ENCODE measurements at places on chromosomes 11 and 22.

GRCh38 chr22:30640361-30640760 lies 4.8 kb downstream of the SLC35E4 start:
- DNase-seq: no peak

DNA sequence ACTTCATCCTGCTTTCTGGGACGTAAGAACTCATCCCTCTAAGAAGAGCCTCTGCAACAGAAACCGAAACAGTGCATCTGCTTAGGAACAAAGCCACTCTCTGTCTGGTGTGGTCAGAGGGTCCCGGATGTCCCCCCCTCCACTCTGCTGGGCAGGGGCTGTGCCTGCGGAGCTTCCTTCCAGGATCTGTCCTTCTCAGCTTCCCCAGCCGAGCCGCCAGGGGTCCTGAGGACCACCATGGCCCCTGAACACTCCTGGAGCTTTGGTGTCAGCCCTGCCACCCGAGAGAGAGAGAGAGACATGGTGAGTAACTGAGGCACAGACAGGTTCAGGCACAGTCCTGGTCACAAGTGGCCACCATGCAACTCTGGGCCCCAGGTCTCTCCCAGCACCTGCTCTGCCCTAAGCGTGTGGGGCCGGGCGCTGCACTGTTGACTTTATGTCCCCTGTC lies 24.4 kb upstream of the MGAT3 start:
- no peak for DNase-seq

- no peak for DNase-seq
Measured at GRCh38 chr11:27807596-27807995, 107.3 kb upstream of the BDNF start.

GRCh38 chr11:45144126-45145082 lies 2.0 kb upstream of the PRDM11 start:
- DNase-seq: no peak

- no peak for DNase-seq
Measured at GRCh38 chr22:37007651-37008050, 11.6 kb downstream of the TST start.

DNA sequence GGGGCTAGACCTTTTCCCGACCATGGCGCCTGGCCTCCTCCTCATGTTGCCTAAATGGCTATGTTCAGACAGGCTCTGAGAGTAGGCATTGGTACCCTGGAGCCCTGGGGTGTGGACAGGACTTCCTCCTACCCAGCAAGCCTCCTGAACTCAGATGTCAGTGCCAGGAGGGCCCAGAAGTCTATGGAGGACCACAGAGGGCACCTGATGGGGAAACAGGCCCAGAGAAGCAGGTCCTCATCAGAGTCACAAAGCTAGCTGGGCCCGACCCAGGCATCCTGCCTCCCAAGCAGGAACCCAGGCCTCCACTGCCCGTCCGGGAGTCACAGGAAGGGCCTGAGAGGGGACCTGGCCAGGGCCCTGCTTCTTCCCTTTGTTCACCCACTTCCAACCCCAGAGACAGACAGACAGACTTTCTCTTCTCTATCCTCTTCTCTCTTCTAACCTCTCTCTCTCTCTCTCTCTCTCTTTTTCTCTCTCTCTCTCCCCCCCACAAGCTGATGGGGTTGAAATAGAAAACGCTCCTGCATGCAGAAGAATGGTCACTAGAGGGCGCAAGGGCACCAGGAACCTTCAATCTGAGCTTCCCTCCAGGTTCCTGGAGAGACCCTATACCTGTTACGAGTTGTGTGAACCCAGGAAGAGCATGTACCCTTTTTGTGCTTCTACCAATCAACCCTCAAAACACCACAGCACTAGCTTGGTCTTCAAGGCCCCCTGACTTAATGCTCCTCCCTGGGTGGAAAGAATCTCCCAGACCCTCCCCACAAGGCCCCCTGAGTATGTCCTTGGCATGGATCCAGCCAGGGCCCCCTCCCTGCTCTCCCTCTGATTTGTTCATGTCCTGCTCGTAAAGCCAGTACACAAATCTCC lies 27.1 kb downstream of the ARAP1 start:
- peak; percentile 77 for DNase-seq

DNA sequence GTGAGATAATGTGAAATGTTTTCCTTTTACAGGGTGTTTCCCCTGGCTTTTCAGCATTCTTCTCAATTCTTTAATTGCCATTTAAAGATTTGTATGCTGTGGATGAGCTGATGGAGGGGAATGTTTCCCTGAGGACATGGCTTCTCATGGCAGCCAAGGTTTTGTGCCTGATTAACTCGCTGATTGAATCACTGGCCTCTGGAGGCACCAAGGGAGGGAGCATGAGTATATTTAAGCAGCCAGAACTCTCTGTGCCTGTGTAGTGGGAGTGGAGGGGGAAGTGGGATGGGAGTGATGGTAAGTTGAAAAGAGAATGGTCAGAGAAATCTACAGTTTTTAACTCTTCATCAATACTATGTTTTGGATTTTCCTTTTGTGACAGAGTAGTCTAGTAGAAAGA lies 88.7 kb downstream of the STIM1 start:
- no peak for DNase-seq

DNA sequence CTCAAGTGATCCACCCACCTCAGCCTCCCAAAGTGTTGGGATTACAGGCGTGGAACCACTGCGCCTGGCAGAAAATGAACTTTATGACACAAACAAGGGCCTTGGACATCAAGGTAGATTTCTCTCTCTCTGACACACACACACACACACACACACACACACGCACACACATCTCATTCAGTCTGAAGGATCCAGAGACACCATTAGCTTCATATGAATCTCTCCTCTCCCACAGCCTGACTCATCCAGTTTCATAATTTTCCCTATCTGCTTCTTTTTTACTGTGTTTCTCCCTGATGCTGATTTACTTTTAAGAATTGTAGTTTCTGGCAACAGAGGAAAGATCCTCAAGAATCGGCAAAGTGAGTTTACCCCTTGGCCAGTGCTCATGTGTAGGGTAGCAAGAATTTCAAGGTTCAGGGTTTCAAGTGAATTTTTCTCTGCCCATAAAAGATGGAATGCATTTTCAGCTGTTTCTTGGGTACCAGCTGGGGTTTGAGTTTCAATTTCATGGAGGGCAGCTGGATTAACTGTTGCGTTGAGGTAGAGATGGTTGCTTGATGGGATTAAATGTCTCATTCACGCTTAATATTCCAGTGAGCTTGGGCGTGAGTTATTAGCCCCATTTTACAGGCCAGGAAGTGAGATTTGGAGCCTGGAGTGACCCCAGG lies 3.5 kb downstream of the MYO18B start:
- no peak for DNase-seq

- no peak for DNase-seq
Measured at GRCh38 chr11:44096360-44097185, 1.1 kb downstream of the EXT2 start.

- no peak for DNase-seq
Measured at GRCh38 chr11:13373216-13373615, 89.8 kb downstream of the BTBD10 start.

- DNase-seq: no peak
Measured at GRCh38 chr11:126280595-126280994, 2.3 kb upstream of the TIRAP start.

- DNase-seq: no peak
Measured at GRCh38 chr22:19665784-19666672, 48.3 kb upstream of the SEPTIN5 start.

DNA sequence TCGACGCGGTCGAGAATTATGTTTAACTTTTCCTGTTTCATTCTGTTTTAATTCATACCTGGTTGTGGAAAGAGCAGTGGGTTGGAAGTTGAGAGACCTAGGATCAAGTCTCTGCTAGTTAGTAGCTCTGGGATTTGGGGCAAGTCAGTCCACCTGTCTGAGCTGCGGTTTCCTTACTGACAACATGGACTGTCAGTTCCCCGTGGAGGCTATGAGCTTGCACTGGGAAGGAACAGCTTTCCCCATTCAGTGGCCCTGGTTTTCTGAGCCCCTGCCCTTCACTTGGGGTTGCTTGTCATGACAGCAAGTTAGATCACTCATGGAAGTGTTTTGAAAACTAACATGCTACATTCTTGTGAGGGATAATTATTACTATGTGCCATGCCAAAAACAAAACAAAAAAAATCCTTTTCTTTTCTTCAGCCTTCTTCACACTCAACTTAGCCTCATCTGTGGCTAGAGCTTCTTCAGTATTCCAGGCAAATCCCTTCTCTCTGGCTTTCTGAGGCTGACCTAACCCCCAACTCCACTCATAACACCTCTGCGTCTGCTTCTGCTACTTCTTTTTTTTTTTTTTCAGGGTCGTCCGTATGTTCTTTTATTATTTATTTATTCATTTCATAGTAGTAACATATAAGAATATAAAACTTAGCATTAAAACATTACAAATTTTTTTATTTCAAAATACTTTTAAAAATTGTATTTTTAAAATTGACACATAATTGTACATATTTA lies 43.0 kb upstream of the ZBED5 start:
- DNase-seq: no peak

- peak; percentile 34 for DNase-seq
Measured at GRCh38 chr11:69010964-69011623, 2.0 kb downstream of the MRGPRF start.

DNA sequence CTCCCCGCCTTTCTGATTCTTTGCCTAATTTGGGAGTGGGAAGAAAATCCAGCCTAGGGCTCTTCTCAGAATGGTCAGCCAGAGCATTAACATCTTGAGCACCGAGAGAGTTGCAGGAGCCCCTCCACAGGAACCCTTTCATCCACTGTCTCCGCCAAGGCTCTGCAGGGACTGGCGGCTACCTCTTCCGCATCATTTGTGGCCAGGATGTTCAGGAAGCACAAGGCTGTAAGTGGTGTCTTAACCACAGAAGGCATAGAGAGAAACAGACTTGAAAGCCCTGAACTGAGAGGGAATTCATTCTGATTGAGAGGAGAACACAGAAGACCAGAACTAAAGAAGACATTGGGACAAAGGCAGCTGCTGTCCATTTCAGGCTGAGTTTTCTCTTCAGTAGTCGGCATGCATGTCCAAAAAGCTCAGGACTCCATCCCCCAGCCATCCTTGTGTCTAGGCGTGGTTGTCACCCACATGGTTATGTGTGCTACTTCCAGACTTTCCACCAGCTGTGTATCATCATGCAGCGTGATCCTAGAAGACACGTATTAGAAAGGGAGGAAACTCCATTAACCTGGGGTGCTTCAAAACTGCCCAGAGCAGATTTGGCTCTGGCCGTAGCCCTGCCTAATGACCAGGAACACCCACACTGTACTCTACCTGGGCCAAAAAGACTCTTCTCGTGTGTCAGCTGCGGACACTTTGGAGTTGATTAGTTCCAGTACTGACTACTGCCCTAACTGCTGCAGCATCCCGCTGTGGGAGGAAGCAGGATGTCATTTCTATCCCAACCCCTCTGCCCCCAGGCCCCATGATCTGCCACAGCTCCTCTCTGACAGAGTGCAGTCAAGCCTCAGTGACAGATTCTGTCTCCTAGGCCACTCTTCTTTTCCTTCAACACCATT lies 725.1 kb downstream of the NTM start:
- no peak for DNase-seq
